Progenitor cell of endocrine pancreas (in vitro differentiated cells): ENCODE measurements at places on chromosomes 5 and 9.

DNA sequence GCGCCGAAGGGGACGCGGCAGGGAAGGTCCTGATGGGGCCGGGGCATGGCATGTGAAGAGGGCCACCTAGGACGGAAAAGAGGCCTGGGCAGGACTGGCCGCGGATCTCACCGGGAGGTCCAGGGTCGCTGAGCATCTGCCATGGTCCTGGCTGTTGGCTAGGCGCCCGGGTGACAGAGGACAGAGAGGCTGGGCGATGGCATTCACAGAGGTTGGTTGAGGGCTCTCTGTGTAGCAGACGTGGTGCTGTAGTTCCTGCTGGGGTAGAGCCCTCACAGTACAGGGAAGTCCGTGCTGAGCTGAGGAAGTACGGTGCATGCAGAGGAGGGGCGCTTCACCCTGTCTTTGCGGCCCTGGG is 427 bp downstream of the PCYOX1L start:
- DNase-seq: no peak

DNA sequence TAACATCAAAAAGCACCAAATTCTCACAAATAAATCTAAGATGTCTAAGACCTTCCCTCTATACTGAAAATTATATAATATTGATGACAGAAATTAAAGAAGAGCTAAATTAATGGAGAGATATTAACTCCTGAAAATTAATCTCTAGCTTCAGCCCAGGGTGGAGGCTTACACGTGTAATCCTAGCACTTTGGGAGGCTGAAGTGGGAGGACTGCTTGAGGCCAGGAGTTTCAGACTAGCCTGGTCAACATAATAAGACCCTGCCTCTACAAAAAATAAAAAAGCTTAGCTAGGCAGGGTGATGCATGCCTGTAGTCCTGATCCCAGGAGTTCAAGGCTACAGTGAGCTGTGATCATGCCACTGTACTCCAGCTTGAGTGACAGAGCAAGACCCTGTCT is 39.6 kb upstream of the ANKRD34B start:
- DNase-seq: no peak

DNA sequence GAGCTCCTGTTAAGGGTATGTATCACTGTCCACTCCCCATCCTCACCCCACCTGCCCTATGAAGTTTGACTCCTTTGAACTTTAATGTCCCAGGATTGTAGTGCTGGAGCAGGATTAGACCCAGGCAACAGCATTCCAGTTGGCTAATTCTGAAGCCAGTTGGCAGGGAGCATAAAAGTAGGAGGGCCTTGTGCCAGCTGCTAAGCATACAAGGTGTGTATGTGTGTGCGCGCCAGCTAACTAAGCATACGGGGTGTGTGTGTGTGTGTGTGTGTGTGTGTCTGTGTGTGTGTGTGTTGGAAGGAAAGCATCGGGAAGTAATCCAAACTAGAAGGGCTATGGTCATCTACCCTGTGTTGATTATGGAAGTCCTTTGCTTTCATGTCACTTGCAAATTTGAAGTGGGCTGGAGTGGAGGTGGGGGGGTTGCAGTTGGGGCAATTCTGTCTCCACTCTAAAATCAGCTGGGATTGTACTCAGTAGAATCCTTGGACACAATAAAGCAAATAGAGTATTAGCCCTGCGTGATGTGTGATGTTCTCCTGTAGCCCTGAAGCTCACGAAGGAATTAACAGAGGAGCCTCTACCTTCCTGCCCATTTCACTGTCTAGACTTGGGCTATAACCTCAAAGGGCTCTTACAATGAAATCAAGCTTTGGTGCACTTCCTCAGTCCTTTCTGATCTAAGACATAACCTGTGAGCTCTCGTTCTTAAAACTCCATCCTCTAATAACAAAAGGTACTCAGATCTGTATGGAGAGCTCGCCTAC is 26.9 kb downstream of the HMGCR start:
- no peak for DNase-seq

GRCh38 chr5:76402886-76403765 is at the start of gene IQGAP2:
Gene IQGAP2 (plus strand): TSS chr5:76403285. CDS start chr5:76403546, 261 bp downstream.
- peak; percentile 81 for DNase-seq
